KBM-7 (cell line): ENCODE measurements at places on chromosomes 12 and 14.
A peak's percentile ranks its signal among the peaks of the same experiment; 100 is the strongest.

DNA sequence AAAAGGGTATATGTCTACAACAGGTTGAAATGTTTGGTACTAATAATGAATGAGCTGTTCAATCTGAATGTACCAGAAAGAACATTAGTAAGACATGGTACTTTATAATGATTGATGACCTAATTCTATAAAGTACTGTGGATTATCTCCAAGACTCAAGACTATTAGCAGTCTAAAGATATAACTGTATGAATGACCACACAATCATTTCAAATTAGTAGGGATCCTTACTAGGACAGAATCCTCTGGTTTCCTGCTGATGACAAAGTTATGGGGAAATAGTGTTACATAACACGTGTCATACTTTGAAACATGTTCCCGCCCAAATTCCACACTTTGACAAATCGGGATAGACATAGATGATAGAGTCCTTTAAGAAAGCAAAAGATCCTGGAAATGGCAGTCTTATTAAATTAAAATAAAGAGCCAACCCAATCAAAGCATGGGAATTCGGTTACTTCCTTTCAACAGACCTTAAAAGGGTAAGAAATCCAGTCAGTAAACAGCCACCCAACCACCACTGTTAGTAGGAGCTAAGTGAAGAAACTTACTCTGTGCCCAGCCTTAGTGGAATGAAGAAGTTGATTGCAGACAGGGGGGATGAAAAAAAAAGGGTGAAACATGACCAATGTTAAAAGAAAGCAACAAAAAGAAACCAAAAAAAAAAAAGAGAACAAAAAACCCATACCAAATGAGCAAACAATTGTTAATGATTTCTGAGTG is 2.8 kb downstream of the VPS29 start:
- DNase-seq: peak; percentile 50

DNA sequence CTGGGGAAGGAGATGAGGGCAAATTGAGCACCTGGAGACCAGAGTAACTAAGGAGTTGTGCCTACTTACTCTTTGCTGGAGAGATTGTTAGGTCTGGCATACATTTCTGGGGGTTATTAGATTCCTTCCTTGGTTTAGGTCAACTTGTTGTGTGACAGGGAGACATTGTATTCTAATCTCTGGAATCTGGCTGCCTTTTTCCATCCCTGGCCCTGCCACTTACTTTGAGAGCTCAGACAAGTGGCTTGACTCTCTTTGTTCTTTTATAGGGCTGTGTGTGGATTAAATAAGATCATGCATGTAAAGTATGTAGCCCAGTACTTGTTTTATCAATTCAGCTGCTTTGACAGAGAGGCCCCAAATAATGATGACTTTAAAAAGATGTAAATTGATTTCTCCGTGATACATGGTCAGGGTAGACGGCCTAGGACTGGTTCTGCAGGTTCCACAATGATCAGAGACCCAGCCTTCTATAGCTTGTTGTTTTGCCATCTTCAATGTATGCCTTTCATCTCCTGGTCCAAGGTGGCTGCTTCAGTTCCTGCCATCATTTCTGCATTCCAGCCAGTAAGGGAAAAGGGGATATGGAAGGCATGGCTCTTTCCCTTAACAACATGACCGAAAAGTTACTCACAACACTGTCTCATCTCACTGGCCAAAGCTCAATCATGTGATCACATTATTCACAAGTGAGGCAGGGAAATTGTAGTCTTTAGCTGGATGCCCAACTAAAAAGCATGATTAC is 72.6 kb downstream of the CHST11 start:
- DNase-seq: no peak

DNA sequence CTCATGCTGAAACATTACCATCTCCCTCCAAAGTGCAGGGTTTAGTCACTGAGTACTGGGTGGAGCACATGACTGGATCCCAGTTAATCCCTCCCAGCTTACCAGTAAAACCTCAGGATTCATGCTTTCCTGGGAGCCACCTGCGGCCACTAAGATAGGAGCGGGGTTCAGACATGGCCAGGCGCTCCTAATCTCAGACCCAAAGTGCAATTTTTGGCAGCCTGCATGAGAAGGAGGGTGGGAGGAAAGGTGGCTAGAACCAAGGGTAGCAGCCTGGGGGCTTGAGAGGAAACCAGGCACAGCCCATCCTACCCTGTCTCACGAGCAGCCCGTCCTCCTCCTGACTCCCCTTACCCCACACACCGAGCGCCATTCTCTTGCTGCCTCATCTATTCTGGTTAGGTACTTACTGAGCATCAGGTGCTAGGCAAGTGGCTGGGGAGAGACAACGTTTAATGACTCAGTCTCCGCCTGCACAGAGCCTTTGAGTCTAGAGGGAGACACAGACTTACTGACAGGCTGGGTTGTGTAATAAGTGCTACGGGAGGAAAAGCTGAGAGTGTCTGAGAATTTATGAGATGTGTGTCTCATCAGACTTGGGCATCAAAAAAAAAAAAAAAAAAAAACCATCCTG is 9.9 kb downstream of the GPRC5A start:
- DNase-seq: no peak

GRCh38 chr12:113184098-113184899 is 979 bp downstream of the DDX54 start:
- DNase-seq: no peak

DNA sequence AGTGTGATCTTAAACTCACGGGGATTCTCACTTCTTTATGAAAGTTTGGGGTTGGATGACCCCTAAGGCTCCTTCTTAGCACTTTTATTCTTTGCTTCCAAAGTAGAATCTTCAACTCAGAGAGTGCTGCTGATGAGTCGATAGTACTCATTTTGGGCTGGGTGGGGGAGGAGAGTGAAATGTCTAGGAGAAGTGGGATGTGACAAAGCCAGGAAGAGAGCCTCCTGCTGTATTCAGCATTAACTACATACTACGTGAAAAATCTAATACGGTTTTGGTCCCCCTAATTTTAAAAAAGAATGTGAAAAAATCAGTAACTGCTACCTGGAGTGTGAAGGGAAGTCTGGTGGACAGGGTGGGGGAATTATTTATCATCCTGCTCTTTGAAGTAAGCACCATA is 148.3 kb downstream of the SAMD4A start:
- DNase-seq: no peak

DNA sequence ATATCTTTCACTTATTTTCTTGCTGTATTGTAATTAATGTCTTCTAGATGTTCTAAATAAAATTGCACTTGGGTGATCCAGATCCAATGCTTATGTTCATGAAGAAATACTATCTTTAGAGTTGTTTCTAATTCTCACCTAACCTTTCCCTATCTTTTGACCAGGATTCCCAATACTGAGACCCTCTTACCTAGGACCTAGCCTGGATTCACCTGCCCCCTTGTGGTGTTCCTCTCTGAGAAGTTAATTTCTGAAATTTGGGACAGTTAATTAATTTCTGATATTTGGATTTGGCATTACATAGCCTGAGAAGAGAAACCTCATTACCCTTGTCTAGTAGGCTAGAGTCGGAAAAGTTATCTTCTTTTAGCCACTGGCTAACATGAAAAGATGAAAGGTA is 29.5 kb downstream of the FOXA1 start:
- no peak for DNase-seq

GRCh38 chr12:51341251-51342007 is 5.0 kb downstream of the CELA1 start:
- DNase-seq: peak; percentile 87
